ENCODE measurements at places on chromosomes 3 and 15. TPM values are rescaled to one million over a fixed set of nuclear protein-coding genes. Genes with fewer than 3 reads are reported as not detected.

DNA sequence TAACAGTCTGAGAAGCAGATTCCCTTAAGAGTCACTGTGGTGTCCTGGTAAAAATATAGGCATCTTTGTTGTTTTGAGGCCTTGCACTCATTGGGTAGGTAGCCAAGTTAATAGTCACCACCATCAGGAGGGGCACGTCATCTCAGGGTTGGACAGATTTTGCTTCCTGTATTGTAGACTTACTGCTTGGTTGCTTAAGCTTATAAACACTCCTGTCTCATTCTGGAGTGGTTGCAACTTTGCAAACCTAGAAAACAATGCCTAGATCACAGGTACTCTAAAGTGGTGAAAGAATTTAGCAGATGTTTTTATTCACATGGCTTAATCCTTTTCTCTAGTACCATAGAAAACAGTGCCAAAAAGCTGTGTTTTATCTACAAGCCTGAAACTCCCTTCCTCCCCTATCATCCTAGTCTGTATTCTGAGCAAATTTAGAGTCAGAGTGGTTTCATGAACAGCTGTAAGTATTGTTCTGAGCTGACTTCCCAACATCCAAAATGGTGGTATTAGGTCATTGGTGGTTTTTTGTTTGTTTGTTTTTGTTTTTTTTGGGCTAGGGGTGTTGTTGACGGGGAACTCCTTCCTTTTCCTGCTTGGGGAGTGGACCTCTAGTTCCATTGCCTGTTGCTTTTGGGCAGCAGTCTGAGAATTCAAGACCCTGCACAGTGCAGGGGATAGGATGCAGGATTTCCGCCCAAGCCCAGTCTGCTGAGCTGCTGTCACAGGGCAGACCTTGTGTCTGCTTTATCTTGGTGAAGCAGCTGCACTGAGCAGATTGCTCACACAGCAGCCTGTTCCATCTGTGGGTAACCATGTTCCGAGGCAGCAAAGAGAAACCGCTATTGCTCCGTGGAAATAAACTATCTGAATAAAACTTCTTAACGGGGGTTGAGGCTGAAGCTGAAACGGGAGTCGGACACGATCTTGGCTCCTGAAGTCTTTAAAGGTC is 202.0 kb downstream of the AKAP13 start:
- peak; percentile 75 for DNase-seq

- no peak for DNase-seq
These were observed 192.9 kb downstream of the ADAMTSL3 start for GRCh38 chr15:83846847-83847246.

- DNase-seq = no peak
These were observed 159.4 kb downstream of the FBLN2 start for GRCh38 chr3:13708301-13708700.

Gene CCRL2
- total RNA-seq = 2.6 TPM

Gene RHCG
- total RNA-seq = not detected
